ENCODE measurements at places on chromosomes 6 and 20. TPM values are rescaled to one million over a fixed set of nuclear protein-coding genes. Genes with fewer than 3 reads are reported as not detected.
A peak's percentile ranks its signal among the peaks of the same experiment; 100 is the strongest.

Gene REM1
- total RNA-seq: not detected

Gene LAMP5
- total RNA-seq: not detected

Gene LY6G6C
- total RNA-seq: not detected

Gene BCAS1
- total RNA-seq: not detected

Gene SCRT2
- not detected for total RNA-seq

GRCh38 chr20:1381753-1382591 lies 10.9 kb downstream of the FKBP1A start:
- no peak for DNase-seq

DNA sequence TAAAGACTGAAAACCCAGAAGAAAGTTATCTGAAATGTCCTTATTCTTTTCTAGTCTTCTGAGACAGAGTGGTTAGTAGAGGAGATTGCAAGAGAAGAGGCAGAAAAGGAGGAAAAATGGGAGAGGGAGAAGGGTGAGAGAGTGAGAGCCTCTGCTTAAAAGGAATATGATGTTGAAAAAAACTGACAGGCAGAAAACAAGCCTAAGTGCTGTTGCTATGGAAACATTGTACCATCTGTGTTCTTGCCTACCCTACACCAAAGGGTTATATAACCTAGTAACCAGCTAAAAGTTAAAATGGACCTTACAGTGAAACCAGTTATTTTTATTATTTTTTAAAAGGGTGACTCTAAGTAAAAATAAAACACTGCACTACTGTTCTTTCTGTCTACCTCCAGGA lies 28.3 kb upstream of the SH3BGRL2 start:
- no peak for DNase-seq

DNA sequence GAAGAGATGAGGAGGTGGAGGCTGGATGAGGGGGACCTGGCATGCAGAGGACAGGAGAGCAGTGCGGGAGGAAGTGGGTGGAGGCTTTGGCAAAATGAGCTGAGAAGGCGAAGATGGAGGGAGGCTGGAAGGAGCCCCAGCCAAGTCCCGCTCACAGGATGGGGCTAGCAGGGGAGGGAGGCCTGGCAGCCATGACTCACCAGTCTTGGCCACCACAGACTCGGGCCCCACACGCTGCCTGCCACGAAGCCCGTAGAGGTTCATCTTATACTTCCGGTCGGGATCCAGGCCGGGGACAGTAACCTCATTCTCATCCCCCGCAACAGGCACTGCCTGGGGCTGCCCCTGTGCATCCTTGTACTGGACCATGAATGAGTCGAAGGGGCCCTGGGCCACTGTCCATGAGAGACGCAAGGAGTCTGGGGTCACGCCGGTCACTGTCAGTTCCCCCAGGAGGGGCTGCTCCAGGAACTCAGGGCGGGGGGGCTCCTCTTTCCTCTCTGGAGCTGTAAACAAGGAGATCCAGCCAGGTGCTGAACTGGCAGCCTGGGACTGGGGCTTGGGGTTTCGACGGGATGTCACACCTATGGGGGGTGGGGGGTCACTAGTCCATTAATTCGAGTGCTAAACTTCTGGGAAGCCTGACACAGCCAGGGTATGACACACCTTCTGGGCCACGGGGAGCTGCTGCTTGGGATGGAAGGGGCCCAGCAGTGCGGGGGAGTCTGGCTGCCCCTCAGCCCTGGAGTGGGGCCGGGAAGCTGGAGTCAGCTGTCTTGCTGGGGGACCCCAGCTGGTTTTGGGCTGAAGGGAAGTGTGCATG lies 27.8 kb downstream of the TNXB start:
- DNase-seq: no peak

GRCh38 chr20:36243726-36244125 lies 7.4 kb downstream of the AAR2 start:
- no peak for DNase-seq

- no peak for DNase-seq
These were observed 41.4 kb upstream of the LAMA2 start for GRCh38 chr6:128841518-128841917.

DNA sequence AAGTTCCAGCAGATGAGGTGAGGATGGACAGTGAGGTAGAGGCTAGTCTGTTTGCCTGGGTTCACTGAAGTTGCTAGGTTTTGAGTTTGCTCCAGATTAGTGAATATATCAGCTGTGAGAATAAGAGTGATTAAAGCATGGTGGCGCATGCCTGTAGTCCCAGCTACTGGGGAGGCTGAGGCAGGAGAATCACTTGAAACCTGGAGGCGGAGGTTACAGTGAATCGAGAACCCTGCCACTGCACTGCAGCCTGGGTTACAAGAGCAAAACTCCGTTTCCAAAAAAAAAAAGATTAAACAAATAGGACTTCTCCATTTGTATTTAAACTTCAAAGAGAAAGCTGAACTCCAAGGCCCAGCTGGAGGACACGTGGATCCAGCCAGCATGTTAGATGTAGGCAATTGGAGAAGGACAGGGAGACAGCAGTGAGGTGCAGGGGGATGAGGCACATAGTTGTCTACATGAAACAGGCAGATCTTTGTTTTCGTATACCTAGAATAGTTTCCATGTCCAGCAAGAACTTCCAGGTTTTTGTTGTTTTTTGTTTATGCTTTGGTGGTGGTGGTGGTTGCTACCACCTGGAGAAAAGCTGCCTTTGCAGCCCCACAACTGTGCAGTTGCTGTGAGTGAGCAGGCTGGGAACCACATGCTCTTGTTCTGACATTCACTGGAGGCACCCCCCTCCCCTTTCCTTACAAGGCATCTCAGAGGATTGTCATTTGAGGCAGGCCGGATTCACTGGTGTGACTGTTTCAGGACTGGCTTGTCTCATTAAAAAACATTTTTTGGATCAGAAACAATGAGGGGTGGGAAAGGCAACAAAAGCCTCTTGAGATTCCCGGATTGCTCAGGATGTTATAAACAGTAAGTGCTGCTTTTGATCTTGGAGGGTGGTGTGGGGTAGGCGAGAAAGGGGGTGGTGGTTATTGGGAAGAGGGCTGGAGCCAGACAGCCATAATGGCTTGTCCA lies 72.3 kb downstream of the JARID2 start:
- no peak for DNase-seq

DNA sequence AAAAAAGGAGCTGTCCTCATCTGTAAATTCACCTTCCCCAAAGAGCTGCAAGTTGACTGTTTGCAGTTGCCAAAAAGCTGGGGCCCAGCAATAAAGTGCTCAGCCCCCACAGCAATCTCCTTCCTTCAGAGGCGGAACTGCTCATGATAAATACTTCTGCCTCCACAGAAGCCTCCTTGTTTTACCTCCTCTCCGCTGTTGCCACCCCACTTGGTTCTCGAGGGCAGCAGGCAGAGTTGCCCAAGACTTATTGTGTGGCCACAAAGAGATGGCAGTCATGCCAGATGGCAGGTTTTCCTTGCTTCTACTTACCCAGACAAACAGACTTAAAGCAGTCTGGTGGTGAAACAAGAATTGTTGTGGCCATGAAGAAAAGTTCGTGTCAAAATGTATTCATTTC lies 66.3 kb downstream of the SLX4IP start:
- DNase-seq: peak; percentile 68

DNA sequence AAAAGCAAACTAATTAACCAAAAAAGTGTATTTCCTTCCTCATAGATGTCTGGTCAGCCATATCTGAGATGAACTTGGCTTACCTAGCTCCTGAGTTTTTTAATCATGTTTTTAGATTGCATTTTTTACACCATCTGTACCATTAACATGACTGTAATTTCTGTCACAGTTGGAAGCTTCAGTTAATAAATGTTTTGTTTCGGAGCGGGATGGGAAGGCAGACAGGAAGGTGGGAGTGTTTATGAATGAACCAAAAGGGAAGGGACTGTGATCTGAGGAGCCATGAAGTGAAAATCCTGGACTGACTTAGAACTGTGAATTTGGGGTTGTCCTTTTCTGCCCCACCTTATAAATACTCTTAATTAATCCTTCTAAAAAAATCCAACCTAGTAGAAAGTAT lies 445.6 kb upstream of the SOX4 start:
- no peak for DNase-seq

DNA sequence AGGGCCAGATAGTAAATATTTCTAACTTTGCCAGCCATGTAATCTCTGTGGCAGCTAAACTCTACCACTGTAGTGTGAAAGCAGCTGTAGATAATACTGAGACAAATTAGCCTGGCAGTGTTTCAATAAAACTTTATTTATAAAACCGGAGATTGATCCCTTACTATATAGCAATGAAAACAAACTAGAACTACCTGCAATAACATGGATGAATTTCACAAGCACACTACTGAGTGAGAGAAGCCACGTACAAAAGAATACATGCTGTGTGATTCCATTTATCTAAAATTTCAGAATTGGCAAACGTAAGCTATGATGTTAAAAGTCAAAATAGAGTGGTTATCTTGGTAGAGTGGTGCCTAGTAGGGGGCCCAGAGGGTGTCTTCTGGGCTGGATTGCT lies 198.7 kb upstream of the SGK1 start:
- DNase-seq: no peak

GRCh38 chr6:121413879-121414278 lies 21.6 kb upstream of the GJA1 start:
- no peak for DNase-seq

GRCh38 chr6:38871741-38872568 lies 156.8 kb downstream of the DNAH8 start:
- peak; percentile 69 for DNase-seq

DNA sequence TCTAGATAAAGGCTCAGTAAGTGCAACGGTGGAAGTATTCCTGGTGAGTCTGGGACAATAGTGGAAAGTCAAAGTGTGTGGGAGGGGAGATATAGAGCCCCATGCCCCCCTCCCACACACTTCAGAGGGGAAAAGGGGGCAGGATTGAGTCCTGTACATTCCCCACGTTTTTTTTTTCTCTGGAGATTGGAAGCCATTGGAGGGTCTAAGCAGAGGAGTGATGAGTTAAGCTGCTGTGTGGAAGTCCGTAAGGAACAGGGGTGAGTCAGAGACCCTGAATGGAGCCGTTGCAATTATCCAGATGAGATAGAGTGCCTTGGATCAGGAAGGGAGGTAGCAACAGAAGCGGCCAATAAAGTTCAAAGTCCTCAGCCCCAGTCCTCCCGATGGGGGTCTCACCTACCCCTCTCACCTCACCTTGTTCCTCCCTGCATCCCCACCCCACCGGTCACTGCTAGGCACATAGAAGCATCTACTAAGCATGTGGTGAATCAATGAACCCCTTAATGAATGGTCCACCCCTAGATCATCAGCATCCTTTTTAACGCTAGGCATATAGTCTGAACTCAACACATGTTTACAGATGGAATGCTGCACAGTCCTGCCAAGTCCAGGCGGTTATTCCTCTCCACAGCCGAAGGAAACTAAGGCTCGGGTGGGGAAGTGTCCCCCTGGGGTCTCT lies 662 bp upstream of the SLC9A8 start:
- DNase-seq: no peak

- DNase-seq: no peak
These were observed 744 bp downstream of the RIOK1 start for GRCh38 chr6:7390226-7390878.

GRCh38 chr6:33670971-33671743 lies 40.3 kb downstream of the UQCC2 start:
- no peak for DNase-seq

DNA sequence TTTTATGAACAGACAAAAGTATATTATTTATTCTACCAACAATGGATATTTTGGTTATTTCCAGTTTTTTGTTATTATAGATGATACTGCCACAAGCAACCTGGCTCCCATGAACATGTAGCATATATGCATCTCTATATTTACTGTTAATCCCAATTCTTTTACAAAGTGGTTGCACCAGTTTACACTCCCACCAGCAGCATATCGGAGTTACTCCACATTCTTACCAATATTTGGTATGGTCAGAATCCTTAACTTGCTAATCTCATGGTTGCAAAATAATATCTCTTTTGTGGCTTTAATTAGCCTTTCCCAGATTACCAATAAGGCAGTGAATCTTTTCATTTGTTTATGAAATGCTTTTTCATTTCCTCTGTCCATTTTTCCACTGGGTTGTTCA lies 137.6 kb upstream of the CDYL start:
- no peak for DNase-seq
